ENCODE measurements at places on chromosomes 2 and 18.

- no peak for DNase-seq
Measured at GRCh38 chr2:169136885-169137534, 67.6 kb downstream of the DHRS9 start.

- DNase-seq: no peak
Measured at GRCh38 chr2:133296401-133296800, 271.9 kb downstream of the NCKAP5 start.

DNA sequence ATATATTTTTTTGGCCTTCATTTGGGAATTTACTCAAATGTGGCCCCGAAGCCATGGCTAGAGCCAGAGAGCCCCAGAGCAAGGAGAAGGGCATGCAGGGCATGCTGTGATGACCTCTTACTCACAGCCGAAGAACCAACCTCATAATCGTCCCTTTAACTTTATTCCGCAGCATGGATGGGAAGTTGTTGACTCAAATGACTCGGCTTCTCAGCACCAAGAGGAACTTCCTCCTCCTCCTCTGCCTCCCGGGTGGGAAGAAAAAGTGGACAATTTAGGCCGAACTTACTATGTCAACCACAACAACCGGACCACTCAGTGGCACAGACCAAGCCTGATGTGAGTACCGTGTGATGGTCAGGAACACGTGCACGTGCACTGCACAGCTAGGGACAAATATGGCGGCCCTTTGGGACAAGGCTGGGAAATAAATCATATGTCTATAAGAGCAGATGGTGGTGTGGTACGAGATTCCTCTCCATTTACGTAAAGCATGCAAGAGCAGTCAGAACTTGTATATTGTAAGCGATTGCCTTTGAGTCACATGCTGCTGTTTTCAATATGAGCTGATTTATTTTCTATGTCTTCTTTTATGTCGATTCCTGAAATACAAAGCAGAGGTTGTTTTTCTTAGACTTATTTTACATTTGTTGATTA is 280.9 kb downstream of the NEDD4L start:
- DNase-seq: no peak

GRCh38 chr2:230166557-230167170 is 53.1 kb downstream of the SP110 start:
- no peak for DNase-seq

- no peak for DNase-seq
Measured at GRCh38 chr2:200025717-200026116, 70.3 kb downstream of the MAIP1 start.

GRCh38 chr2:20212459-20212870 is 12.5 kb downstream of the SDC1 start:
- DNase-seq: peak; percentile 76

- DNase-seq: no peak
Measured at GRCh38 chr2:213187833-213188532, 36.6 kb upstream of the IKZF2 start.

GRCh38 chr18:69830189-69830588 is 117.5 kb downstream of the CD226 start:
- DNase-seq: no peak

- DNase-seq: no peak
Measured at GRCh38 chr2:70806013-70806412, 14.4 kb downstream of the CLEC4F start.

DNA sequence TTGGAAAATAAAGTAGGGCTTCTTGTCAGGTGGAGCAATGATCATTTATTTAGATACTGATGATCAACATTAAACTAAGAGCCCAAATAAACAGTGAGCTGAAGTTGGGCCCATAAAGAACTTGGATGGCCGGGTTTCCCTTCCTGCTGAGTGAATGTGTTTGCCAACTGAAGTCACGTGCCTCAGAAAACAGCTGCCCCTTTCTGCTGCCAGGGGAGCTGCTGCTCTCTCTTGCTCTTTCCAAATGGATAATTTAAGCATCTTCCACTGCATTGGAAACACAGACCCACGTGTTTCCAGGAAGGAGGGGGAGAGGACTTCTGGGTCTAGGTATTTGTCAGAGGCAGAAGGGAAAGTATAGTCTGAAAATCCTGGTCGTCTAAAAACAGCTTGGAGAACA is 22.9 kb upstream of the NCKAP5 start:
- no peak for DNase-seq

GRCh38 chr18:37438417-37439180 is 127.0 kb downstream of the CELF4 start:
- DNase-seq: no peak

DNA sequence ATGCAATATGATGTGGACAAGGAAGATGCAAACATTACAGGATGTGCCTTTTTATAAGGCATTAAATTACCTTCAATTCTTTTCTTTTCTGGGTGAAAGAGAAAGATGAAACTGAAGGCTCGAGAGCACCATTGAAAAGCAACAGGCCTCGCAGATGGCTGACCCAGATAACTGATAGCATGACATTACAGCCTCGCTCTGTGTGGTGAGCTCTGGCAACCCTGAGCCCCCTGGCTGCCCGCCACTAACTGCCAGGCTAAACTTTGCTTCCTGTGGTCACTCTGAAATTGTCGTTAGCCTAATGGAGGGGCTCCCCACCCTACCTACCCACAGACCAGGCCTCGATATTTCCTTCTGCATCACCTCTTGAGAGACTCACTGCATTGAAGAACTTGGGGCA is 516.8 kb upstream of the FANCL start:
- DNase-seq: no peak

- no peak for DNase-seq
Measured at GRCh38 chr2:219358170-219359075, 25.9 kb upstream of the RESP18 start.

GRCh38 chr2:207126724-207127308 is 38.9 kb downstream of the KLF7 start:
- no peak for DNase-seq

GRCh38 chr2:94602466-94602865 is 268.8 kb upstream of the TEKT4 start:
- no peak for DNase-seq

DNA sequence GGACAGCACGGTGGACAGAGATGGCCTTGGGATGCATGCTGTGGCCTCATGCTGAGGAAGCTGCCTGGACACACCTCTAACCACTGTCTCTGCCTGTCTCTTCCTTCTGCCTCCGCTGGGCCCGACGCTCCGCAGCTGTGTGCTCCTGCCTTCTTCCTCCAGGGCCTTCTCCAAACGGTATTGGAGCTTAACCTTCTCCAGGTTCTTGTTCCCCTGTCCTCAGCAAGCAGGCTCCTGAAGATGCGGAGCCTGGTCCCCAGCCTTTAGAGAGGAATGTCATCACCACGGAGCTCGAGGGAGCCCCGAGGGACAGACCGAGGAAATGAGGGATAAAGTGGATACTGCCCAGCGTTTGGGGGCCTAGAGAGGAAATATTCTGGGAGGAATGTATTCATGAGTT is 155.1 kb downstream of the DYSF start:
- DNase-seq: no peak

DNA sequence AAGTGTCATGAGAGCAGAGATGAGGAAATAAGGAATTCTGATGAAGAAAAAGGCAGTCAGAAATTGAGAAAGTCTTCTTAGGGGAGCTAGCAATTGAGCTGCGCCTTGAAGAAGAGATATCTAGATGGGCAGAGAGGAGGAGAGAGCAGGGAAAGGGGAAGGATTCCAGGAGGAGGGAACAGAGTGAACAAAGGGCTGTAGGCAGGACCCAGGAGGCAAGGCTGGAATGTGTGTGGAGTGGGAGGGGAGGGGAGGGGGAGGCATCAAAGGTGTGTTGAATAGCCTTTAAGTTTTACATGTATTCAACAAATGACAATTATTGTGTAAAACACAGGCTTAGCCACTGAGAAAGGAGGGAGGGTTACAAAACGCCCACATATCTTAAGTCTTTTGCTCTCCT is 164.5 kb downstream of the TDRD15 start:
- no peak for DNase-seq

- DNase-seq: no peak
Measured at GRCh38 chr2:95387358-95387757, 15.2 kb upstream of the FAHD2A start.

DNA sequence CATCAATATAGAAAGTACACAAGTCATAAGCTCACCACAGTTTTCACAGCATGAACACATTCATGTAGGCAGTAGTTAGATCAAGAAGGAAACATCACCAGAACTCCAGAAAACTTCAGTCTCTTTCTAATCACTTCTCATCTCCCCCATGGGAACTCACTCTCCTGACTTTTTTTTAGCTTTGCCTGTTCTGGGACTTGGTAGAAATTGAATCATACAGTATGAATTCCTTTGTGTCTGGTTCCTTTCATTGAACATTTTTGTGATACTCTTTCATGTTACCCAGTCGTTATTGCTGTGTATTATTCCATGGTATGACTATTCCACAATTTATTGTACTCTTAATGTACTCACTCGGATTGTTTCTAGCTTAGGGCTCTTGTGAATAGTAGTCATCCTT is 160.2 kb downstream of the TAF4B start:
- no peak for DNase-seq

DNA sequence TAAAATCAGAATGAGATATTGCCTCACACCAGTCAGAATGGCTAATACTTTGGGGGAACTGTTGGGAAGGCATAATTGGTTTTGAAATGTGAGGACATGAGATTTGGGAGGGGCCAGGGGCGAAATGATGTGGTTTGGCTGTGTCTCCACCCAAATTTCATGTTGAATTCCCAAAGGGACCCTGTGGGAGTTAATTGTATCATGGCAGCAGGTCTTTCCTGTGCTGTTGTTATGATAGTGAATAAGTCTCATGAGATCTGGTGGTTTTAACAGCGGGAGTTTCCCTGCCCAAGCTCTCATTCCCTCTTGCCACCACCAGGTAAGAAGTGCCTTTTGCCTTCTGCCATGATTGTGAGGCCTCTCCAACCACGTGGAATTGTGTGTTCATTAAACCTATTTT is 59.6 kb downstream of the CSRNP3 start:
- no peak for DNase-seq

GRCh38 chr2:19868224-19868623 is 33.6 kb downstream of the TTC32 start:
- no peak for DNase-seq

DNA sequence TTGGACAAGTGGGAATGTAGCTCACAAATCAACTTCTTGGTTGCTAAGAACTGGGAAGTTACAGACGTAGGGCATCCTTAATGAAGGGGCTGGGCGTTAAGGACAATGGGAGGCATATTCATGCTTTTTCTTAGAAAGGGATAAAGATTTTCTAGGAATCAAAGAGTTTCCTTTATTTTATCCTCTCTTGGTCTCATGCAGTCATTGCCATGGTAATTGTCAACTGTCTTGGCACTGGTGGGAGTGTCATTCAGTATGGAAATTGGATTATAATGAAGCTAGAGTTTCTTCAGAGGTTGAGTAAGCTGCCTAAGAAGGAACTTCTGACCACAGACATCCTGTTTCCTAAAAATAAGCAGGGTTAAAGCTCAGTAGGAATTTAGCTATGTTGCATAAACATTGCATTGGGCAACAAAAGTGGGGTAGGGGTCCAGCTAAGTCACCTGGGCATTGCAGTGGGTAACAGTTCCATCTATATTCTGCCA is 114.0 kb downstream of the LYPD6B start:
- DNase-seq: no peak

- DNase-seq: no peak
Measured at GRCh38 chr2:207370646-207371045, 159.1 kb upstream of the CREB1 start.

- no peak for DNase-seq
Measured at GRCh38 chr2:212979799-212980198, 171.6 kb downstream of the IKZF2 start.

DNA sequence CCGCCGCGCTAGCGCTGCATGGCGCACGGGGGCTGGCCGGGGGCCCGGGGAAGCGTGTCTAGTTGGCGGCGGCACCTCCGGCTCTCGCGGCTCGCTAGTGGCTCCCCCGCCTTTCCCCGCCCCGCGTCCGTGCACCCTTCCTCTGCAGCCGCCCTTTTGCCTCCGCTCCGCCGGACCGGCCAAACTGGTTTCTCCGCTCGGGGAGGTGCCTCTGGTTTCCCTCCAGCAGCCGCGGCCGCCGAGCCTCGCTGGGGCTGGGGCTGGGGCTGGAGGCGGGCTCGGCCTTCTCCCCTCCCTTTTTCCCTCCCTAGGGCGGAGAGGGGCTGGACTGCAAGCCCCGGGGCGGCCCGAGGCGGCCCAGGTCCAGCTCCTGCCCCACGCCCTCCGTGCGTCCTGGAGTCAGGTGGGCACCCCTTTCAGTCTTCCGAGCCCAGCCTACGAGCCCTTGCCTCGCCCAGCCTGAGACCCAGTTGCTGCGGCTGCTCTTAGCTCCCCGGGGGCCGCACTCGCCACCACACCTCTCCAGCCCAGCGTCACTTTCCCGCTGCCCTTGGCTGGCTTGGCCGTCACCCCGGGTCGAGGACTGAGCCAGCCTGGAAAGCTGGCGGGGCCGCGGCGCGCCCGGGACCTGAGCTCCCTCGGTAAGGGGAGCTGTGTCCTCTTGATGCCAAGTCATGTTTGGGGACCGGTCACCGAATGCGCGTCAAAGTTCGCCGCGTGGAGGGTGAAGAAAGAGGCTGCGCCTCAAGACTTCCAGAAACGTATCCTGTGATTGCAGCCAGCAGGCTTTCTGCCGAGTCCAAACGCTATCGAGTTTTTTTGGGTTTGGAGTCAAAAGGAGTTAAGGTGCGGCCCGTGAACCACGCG is at the start of gene ATP8B1:
Gene ATP8B1, minus strand, starts transcription at position 213 of the 867 bp plus-strand sequence. CDS start 71,508 bp downstream, outside the sequence.
- peak; percentile 63 for DNase-seq
